ENCODE measurements at places on chromosomes 2 and 18.

GRCh38 chr2:11056614-11057013, 98.7 kb upstream of the SLC66A3 start:
- DNase-seq = peak; percentile 77

DNA sequence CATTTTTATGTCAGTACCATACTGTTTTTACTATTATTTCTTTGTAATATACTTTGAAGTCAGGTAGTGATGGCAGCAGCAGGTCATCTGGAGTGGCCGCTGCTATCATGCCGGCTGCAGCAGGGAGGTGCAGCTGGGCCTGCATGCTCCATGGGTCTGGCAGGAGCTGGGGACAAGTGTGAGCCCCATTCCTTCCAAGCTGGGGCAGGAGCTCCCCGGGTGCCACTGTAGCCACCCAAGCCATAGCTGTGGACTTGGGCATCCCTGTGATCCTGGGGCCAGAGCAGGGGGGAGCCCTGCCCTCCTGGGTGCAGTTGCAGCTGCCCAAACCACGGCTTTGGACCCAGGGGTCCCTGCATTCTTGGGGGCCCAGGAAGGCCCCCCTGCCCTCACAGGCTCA, 59.2 kb downstream of the CSRNP3 start:
- DNase-seq = no peak

DNA sequence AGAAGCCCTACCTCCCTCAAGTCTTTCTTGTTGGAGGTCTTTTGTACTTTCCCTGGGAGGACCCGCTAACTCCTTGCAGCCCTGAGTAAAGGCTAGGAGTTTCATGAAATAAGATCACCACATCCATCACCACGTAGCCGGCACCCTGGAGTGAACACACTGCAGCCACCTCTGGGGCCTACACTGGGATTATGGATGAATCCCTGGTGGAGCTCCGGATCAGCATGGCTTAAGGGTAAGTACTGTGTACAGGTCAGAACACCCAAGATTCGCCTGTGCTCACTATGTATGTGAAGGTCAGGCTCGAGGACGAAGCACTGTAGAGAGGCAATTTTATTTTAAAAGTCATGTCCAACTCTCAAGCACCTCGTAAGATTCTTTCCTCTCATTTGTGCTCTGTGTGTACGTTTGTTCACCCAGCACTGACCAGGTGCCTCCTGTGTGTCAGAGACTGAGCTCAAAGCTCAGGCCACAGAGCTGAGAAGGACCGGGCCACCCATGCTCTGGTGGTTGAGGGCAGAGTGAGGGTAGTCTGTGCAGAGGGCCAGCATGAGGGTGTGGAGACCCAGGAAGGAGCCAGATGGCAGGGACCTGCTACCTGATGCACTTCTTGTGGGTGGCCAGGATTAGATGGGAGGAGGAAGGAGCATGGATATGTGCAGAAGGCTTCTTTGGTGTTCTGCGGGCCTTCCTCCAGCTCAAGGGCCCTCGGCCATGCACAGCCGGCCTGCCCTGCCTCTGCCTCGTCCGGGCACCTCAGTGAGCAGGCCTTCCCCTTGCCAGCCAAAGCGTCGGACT, 66.7 kb upstream of the TFCP2L1 start:
- no peak for DNase-seq

DNA sequence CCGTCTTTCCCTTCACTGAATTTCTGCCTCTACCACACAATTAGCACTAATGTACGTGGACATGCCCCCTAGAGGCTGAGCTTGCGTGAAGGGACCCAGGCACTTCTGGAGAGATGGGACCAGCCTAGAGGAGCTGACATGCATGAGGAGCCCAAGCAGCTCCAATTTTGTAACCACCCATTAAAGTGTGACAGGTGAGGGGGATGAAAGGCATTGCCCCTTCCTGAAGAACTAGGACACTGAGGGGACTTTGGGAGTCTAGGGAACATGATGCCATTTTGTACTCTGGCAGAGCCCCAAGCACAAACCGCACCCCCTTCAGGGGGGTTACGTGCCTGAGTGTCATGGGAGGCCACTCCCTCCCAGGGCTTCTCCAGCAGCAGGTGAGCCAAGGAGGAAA, 63.6 kb downstream of the HNRNPLL start:
- no peak for DNase-seq

GRCh38 chr2:239388236-239389151, 12.3 kb downstream of the HDAC4 start:
- DNase-seq = no peak

DNA sequence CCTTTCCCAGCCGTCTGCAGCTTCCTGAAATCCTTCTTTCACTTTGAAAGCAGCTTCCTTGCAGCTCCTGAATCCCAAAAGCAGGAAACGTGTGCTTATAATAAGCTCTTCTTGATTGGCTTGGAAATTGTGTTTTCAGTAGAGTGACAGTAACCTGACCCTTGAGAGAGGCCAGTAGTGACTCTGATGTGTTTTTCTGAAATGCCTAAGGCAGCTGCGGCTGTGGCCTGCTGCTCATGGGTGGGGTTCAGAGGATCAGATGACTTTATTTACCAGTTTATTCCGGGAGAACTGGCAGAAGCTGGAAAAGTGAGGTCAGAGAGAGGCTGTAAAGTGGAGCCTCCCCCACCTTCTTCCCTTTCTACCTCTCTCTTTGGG, 31.9 kb upstream of the RPIA start:
- DNase-seq = no peak

DNA sequence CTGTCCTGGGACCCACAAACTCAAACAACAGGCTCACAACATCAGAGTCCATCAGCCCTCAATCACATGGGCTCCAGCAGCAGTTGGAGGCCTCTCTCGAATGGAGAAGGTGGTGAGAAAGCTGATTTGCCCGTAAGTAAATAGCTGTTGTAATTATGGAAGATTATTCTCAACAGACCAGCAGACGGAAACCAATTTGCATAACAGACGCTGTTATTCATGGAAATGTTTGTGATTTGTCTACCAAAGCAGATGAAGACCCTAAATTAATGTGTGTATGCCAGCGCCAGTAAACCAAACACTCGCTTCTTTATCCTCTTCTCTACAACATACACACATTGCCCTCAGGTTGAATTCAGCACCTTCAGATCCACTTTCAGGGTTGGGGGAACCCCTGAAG, 23.4 kb upstream of the GALNT14 start:
- DNase-seq = no peak

GRCh38 chr18:43279015-43279744, 1.9 kb upstream of the SYT4 start:
- peak; percentile 77 for DNase-seq

DNA sequence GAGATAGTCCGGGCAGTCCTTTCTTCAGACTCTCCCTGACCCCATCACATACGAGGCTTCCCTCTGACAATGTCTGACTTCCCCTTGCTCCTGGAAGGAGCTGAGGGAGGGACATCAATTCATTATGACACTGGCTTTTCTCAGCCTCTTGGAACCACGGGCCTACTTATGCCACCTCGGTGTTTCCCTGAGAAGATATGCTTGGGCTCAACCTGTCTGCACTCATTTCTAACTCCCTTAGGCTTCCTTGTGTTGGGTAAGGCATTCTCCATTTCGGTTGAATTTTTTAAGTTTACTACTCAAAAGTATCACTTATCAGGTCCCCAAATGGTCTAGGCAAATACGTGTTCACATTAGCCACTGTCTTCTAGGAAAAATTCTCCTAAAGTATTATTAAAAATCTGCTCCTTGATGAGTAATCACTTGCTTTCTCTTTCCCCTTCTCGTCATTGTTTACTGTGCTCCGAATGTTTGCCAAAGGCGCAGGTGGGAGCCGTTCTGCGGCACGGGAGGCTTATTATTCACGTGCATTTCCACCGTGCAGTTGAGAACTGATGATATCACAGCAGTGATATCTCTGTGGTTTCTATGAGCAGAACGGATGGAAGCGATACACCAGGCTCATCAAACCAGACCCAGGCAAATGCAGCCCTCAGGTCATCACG, 33.1 kb downstream of the ARL4C start:
- DNase-seq = peak; percentile 72

DNA sequence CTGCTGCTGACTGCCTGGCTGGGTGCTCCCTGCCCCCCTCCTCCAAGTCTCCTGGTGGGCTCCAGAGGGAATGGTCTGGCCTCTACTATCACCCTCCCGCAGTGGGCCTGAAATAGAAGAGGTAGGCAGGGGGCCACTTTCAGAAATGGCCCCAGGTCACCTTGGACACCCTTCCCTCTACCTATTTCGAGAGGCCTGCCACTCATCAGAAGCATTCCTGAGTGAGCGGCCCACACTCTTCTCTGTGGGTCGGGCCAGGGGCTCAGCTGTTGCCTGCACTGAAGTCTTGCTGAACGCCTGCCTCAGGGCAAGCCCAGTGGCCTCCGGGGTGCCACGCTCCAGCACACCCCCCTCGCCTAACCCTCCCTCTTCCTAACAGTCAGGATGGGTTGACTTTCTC, 124.9 kb downstream of the TNS1 start:
- no peak for DNase-seq

- DNase-seq = no peak
These were observed 59.2 kb downstream of the ROCK1 start for GRCh38 chr18:21052385-21052784.

GRCh38 chr2:6916736-6917070, 509 bp upstream of the RNF144A start:
- no peak for DNase-seq

DNA sequence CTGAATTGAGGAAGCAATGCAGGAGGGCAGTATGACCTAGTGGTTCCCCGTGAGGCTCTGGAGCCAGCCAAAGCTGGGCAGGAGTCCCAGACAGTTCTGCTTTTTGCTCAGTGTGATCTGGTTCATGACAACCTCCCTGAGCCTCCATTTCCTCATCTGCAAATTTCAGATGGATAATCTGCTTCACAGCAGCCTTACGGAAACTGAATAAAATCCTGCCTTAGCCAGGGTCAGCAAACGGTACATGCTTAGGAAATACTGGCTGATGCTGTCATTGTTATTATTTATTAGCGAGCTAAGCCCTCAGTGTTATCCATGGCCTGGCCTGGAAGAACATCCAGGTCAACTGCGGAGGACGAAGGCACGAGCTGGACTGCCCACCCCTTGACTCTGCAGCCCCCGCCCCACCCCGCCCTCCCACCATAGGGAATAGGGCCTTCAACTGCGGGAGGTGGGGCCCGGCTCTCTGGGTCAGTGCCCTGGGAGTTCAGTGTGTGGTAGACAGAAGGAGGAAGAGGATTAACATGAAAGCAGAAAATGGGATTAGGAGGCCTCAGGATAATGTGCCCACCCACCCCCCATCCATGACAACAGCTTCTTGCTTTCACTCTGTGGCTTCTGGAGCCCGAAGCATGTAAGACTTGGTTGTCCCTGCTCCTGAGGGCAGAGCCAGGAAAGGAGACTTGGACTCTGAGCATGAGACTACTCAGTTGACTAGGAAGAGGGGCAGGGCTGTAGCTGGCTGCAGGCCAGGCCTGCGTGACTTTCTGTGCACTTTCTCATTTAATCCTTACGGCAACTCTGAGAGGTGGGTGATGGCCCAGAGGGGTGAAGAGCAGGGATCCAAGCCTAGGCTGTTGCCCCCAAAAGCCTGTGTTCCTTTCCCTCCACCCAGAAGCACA, 13.1 kb downstream of the PKDCC start:
- DNase-seq = peak; percentile 48

GRCh38 chr2:110675679-110676078, 2.2 kb downstream of the BUB1 start:
- no peak for DNase-seq

GRCh38 chr2:64398516-64399129, 55.3 kb upstream of the LGALSL start:
- no peak for DNase-seq

DNA sequence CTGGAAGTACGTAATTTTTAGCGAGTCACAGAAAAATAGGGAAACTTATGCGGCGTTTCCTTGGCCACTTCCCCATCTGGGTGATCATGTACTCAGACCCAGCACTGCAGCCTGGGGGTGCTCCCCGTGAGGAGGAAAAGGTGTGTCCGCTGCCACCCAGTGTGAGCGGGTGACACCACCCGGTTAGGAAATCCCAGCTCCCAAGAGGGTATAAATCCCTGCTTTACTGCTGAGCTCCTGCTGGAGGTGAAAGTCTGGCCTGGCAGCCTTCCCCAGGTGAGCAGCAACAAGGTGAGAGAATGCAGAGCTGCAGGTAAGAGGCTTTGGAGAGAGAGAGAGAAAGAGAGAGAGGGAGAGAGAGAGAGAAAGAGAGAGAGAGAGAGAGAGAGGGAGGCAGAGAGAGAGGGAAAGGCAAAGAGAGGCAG, at the start of gene IL1R2:
Gene IL1R2 (plus strand): TSS at position 240 of the 425 bp plus-strand sequence. CDS start 16,616 bp downstream, outside the sequence.
- peak; percentile 27 for DNase-seq

DNA sequence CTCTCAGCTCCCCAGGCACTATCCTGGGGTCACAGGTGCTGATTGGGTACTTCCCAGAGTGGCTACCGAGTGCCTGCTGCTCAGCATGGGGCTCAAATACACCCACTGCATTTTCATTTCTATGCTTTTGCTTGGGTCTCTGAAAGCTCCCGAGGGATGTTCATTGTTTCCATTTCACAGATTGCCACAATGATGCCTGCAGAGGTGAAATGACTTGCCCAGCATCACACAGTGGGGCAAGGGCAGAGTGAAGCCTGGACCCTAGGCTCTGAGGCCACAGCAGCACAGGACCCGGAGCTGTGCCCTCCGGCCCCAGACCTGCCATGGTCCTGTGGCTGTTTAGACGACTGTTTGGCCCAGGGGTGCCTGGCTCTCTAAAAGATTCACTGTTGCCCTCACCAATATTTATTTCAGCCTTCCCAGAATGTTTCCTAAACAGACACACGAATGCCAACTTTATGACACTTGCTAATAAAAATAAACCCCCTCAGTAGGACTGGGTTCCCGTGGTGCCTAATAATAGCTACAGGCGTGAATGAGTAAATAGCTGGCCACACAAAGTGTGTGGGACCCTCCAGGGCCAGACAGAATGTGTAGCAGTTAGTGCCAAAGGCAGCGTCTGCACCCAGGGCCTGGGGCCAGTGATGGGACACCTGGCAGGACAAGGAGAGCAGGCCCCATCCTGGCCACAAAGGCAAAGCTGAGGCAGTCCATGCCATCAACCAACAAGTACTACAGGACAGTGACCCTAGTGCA, 11.5 kb upstream of the ST8SIA5 start:
- no peak for DNase-seq

DNA sequence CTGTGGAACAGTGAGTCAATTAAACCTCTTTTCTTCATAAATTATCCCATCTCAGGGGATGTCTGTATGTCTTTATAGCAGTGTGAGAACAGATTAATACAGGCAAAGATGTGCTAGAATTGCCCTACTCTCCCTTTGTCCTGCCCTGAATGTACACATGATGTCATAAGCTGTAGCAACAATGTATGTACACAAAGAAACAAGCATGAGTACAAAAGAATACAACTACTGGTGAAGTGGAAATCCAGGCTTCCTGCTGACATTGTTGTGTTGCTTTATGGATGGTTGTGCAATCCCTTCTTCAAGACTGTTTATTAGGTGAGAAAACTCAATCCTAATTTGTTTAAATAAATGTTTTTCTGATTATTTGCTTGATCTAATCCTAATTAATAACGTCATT, 446.6 kb downstream of the DSC3 start:
- DNase-seq = no peak

GRCh38 chr2:56681659-56682396, 498.0 kb downstream of the CCDC85A start:
- no peak for DNase-seq

Measured in HT-29 (cell line).